ENCODE measurements at places on chromosomes 3 and 15. TPM values are rescaled to one million over a fixed set of nuclear protein-coding genes. Genes with fewer than 3 reads are reported as not detected.
A peak's percentile ranks its signal among the peaks of the same experiment; 100 is the strongest.

DNA sequence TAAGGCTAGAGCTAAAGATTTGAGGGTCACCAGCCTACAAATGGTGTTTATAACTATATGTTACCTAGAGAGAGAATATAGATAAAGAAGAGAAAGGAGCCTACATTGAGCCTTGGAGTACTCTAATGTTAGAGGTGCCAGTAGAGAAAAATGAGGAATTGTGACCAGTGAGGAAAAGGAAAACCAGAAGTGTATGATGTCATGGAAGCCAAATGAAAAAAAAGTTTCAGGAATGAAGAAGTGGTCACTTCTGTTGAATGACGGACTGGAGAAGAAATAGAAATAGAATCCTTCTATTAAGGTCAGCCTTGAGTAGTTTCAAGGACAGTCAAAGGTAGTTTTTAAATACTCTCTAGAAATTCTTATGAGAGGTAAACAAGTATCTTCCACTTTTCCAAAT lies 51.2 kb upstream of the MLF1 start:
- no peak for DNase-seq

- DNase-seq, result no peak
Observed at GRCh38 chr3:153666991-153667740, 454.0 kb upstream of the ARHGEF26 start.

DNA sequence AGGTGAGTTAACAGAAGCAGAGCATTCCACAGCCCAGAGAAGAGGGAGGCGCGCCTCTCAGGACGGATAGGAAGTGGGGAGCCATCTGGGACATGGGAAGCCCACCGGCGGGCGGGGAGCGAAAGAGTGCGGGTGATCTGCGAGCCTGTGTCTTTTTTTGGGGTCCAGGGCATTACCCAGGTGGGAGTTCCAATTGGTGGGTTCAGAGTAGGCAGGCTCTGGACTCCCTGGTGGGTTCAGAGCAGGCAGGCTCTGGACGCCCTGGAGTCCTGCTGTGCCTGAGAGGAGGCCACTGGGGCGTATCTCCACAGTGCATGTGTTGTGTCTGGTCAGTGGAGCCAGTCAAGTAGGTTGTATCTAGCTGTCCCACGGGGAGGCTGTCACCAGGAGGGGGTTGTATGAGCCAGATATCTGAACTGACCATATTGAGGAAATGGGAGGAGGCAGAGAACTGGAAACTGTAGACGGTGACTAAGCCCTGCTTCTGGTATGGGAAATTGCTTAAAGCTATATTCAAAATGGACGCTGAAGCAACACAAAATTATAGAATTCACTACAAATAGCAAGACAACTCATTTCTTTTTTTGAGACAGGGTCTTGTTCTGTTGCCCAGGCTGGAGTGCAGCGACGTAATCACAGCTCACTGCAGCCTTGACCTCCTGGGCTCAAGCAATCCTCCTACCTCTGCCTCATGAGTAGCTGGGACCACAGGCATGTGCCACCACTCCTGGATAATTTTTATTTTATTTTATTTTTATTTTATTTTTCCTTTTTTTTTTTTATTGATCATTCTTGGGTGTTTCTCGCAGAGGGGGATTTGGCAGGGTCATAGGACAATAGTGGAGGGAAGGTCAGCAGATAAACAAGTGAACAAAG lies 34.5 kb upstream of the CHST2 start:
- DNase-seq, result no peak

DNA sequence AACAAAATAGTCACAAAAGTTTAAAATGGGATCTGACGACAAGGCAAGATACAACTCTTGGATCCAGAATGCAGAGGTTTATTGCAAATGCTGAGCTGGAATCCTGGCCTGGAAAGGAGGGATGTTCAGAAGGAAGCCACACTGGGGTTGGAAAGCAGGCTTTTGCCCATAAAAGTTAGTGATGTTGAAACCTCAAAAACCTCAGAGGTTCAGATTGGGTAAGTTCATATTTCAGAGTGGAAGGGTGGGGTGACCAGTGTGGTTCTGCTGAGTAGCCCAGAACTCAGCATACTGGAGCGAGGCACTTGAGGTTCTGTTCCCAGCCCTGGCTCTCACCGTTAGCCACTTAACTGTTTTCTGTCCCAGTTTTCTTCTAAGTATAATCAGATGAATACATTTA lies 114.0 kb upstream of the OSTN start:
- DNase-seq, result no peak

GRCh38 chr15:28178290-28178689 lies 79.2 kb upstream of the OCA2 start:
- DNase-seq, result no peak

DNA sequence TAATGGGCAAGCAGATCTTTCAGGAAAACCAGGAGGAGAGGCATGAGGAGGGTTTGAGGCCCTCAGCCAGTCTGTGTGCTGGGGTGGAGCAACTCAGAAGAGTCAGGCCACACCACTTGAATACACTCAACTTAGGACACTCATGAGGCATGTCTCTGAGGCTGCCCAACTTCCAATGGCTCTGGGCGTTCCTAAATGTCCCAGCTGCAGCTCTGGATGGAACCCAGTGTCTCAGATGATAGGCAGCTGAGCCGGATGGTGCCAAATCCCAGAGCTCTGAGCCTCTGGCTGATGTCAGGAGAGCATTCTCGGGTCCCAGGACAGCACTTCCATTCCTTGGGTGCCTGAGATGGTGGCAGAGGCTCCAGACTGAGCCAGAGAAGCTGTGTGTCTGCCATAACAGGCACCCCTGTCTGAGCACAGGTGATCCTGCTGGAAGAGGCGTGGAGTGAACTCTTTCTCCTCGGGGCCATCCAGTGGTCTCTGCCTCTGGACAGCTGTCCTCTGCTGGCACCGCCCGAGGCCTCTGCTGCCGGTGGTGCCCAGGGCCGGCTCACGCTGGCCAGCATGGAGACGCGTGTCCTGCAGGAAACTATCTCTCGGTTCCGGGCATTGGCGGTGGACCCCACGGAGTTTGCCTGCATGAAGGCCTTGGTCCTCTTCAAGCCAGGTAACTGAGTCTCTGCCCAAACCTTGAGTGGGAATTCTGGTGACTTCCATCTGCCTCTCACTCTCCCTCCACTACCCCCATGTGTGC lies 2.8 kb downstream of the NR2E3 start:
- peak; percentile 50 for DNase-seq

GRCh38 chr3:66625505-66626216 lies 124.8 kb upstream of the LRIG1 start:
- no peak for DNase-seq

DNA sequence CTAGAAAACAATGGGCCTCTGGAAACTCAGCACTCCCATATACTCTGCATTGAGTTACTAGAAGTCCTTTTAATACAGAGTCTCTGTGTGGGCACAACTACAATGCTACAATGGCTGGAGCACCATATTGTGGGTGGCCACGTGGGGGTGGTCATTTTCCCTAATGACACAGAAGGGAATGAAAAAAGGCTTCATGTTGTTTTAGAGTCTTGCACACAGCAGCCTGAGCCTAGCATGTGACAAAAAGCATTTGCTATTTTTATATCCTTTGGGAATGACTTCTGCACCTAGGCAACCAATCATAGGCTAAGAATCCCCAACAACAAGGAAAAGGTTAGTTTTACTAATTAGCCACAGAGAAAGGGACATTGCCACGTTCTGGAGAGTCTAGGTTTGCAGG lies 120.6 kb downstream of the PPM1L start:
- DNase-seq, result no peak

- DNase-seq, result no peak
Observed at GRCh38 chr3:19596408-19596807, 337.6 kb downstream of the EFHB start.

DNA sequence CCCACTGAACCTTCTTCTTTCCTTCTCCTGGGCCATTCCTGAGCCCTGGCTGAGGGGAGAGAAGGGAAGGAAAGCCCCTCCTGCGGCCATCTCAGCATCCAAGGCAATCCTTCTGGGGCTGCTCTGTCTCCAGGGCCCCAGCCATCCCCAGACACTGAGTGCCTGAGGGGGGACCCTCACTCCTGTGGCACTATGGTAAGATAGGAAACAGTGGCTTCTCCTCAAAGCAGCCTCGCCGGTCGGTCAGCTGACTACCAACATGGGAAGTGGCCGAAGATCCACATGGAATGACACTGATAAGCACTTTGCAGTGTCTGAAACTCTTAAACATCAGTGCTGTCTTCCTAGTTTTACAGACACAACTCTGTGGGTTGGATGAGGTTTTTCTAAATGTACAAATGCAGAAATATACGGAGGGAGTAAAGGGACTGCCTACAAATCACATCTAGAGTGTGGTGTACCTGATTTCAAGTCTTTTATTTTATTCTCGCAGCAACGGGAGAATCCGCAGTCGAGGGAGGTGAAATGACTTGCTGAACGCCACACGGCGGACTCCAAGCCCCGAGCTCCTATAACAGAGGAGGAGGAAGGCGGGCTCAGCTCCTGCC lies 973 bp upstream of the ITPKA start:
- peak; percentile 59 for DNase-seq

DNA sequence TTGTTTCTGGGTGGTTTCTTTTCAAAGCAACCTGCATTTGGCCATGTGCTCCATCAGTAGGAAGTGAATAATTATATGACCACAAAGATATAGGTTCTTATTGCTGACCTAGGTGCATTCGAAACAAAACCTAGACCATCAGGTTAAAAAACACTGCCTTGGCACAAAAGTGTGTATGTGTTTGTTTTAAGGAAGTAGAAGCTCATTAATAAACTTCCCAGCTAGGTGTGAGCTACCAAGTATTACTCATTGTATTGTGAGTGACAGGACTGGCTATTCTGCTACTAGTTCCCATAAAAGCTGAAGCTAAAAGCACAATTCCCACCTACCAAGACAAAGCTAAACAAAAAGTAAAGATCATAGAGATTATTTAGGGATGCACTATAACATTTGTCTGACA lies 168.2 kb downstream of the TP63 start:
- DNase-seq, result no peak

DNA sequence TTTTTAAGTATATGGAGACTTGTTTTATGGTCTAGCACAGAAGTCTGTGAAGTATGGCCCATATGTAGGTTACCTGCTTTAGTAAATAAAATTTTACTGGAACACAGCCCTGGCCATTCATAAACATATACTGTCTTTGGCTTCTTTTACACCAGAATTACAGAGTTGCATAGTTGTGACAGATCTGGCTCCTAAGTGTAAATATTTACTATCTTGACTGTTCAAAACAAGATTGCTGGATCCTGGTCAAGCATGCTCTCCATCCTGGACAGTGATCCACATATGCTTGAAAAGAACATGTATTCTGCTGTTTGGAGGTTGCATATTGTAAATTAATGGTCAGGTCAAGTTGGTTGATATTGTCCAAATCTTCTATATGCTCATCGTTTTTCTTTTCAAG lies 57.9 kb downstream of the STT3B start:
- DNase-seq, result no peak

DNA sequence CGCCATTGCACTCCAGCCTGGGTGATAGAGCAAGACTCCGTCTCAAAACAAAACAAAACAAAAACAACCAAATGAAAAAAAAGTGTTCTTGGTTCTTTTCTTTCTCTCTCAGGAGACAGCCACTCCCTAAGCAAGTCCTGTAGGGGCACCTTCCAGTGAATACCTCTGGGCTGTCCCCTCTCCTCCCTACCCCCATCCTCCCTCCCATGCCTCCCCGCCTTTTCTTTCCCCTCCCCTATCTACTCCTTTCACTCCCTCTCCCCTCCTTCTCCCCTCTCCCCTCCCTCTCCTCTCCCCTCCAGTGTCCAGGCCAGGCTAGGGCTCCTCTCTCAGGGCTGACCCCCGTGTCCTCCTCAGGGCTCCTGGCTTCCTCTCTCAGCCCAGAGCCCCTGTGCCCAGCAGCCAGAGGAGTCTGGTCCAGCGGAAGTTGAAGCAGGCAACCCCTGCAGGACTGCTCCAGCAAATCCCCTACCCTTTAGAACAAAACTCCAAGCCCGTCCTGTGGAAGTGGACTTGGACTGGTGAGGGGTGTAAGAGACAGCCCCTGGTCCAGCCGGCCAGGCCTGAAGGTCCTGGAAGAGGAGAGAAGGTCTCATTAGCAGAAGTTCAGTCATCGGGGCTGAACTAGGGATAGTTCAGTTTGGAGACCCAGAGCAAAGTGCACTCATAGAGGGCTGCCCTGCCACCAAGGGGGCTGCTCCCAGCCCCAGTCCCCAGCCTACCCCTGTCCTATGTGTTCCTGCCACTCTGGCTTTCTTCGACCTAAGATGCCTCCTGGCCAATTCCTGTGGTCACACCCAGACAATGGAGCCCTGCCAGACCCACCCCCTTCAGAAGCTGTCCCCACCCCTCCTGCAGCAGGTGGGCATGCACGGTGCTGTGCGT lies 79.8 kb upstream of the IQSEC1 start:
- DNase-seq, result no peak

DNA sequence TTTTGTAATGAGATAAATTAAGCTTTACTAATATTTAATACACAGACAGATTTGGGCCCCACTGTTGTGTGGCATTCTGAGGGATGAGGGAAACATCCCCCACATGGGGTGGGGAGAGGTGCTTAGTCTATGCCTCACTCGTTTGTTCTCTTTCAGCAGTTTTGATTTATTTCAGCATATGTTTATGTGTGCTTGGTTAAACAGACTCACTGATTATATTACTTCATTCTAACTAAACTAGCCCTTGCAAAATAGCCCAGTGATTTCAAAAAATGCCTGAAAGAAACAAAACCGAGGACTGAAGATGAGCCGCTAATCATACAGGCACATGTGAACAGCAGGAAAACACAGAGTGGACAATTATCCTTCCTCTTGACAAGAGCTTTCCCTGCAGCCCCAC lies 27.2 kb downstream of the TNFAIP8L3 start:
- DNase-seq, result no peak

- no peak for DNase-seq
Observed at GRCh38 chr3:16607718-16608117, 2.5 kb upstream of the DAZL start.

LTF gene
- not detected for total RNA-seq

BFSP2 gene
- total RNA-seq, result not detected

PLA2G4E gene
- total RNA-seq, result not detected

All from activated CD4-positive, alpha-beta T cell treated with anti-CD3 and anti-CD28 coated beads, Interleukin-2, amount 10 ng/mL, durations not matched to agents 24 days and 14 days (primary cell).